ENCODE measurements at places on chromosomes 12 and 14.

DNA sequence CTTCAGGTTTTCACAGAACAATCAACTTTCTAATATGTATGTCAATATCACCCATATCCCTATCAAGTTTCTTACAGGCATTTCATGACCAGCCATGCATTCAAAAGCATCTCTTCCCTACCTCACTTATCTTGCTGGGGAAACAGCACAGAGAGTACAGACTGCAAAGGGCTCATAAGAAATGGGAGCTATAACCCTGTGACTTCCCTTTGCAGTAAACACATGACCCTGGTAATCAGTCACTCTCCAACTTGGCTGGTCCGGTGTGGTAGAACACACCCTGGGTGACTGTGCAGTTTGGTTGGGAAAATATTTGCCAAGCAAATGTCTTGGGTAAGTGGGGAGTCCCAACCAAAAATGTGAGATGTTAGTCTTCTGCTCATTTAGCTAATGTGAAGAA is 49.4 kb upstream of the TMCC3 start:
- DNase-seq, result no peak
- no peaks in the 10 kb centered on the region for H3K36me3 ChIP-seq
- no peaks in the 10 kb centered on the region for H3K4me1 ChIP-seq
- no peak overlapping the region for H3K27ac ChIP-seq

DNA sequence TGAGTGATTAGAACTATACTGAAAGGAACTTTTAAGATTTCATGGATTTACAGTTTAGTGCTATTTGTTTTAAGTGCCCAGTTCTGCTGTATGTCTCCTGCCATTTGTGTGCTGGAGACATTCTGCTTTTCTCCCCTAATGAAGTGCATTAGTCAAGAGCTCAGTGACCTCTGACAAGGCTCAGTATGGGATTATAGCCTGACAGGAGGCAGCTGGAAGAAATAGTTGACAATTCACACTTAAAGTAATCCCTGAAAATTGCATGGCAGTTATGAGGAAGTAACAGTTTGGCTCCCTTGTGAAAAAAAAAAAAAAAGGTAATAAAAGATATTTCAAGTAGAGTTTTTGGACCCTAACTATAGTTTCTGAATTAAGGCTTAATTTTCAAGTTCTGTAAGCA is 70.3 kb downstream of the ALX1 start:
- DNase-seq, result no peak
- no peaks in the 10 kb centered on the region for H3K36me3 ChIP-seq
- H3K4me1 ChIP-seq, result no peaks in the 10 kb centered on the region
- H3K4me3 ChIP-seq, result no peak overlapping the region
- no peaks in the 10 kb centered on the region for H3K27me3 ChIP-seq

DNA sequence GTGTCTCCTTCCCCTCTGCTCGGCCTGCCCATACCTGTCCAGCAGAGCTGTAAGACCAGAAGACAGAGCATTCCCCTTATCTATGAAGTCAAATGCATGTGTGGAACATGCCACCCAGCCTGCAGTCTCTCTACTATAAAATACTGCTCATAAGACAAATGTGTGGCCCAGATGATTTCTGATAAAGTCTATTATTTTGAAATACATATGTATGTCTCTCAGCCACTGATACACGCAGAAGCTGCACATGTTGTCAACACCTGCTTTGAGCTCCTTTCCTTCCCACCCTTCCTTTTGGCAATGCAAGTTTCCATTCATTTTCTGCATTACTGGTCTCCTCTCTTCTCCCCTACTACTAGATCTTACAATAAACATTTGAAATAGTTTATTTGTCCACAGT is 38.8 kb downstream of the NTF3 start:
- no peak overlapping the region for H3K27ac ChIP-seq
- H3K36me3 ChIP-seq, result no peaks in the 10 kb centered on the region
- no peak for DNase-seq
- no peak overlapping the region for H3K4me3 ChIP-seq
- H3K4me1 ChIP-seq, result peaks cover 7% of the 10 kb centered on the region

- no peak overlapping the region for H3K27ac ChIP-seq
- H3K4me3 ChIP-seq, result no peak overlapping the region
- DNase-seq, result no peak
Measured at GRCh38 chr12:29216797-29217575, 67.9 kb downstream of the FAR2 start.

DNA sequence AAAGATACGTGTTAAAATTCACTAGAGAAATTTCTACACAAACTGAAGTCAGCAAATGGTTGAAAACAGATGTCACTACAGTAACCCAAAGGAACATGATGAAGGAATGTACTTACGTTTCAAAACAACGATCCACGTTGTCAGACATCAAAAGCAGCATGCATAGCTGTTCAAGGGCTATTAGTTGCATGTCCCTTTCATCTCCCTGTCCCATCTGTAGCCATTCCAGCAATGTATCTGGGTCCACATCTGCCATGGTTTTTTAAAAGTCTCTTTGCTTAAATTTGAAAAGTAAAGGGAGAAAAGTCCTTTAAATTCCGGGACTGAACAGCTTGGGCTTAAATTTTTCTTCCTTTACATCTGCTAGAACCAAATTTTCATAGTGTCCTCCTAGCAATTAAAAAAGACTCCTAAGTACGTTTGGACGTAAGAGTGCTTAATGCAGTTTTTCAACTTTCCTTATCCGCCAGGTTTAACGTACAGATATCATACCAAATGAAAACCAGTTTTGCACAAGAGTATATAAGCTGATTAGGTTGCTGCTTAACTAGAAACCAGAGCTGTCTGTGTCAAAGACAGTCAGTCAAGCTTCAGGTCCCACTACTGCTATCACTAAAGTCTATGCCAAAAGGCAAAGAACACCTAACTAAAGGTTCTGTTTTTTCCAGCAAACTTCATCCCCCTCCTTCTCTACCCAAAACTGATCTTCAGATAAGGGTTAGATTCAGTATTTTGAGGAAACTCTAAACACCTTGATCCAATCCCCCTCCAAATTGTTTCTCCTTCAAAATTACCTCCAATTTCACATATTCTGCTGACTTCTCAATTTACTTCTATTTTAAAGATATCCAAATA is 1.7 kb downstream of the HECTD1 start:
- peaks cover 8% of the 10 kb centered on the region for H3K4me1 ChIP-seq
- H3K27ac ChIP-seq, result no peak overlapping the region
- no peaks in the 10 kb centered on the region for H3K27me3 ChIP-seq
- no peak for DNase-seq
- peak overlapping the region; percentile 65 for H3K4me3 ChIP-seq
- H3K36me3 ChIP-seq, result no peaks in the 10 kb centered on the region

- H3K4me3 ChIP-seq, result no peak overlapping the region
- peaks cover 33% of the 10 kb centered on the region for H3K4me1 ChIP-seq
- H3K27me3 ChIP-seq, result peaks cover 4% of the 10 kb centered on the region
- no peak overlapping the region for H3K27ac ChIP-seq
Measured at GRCh38 chr14:68981539-68981976, 2.5 kb upstream of the ACTN1 start.

GRCh38 chr12:43835656-43836474 is at the start of gene TMEM117:
Gene TMEM117 (plus strand): TSS chr12:43836081.
- peaks cover 3% of the 10 kb centered on the region for H3K4me1 ChIP-seq
- peaks cover 35% of the 10 kb centered on the region for H3K27me3 ChIP-seq
- no peaks in the 10 kb centered on the region for H3K36me3 ChIP-seq
- DNase-seq, result peak; percentile 81
- H3K4me3 ChIP-seq, result peak within 1 kb of the TSS; percentile 84

- H3K4me3 ChIP-seq, result no peak overlapping the region
- no peaks in the 10 kb centered on the region for H3K27me3 ChIP-seq
- H3K36me3 ChIP-seq, result no peaks in the 10 kb centered on the region
Measured at GRCh38 chr14:31232081-31232480, 24.5 kb upstream of the HECTD1 start.

DNA sequence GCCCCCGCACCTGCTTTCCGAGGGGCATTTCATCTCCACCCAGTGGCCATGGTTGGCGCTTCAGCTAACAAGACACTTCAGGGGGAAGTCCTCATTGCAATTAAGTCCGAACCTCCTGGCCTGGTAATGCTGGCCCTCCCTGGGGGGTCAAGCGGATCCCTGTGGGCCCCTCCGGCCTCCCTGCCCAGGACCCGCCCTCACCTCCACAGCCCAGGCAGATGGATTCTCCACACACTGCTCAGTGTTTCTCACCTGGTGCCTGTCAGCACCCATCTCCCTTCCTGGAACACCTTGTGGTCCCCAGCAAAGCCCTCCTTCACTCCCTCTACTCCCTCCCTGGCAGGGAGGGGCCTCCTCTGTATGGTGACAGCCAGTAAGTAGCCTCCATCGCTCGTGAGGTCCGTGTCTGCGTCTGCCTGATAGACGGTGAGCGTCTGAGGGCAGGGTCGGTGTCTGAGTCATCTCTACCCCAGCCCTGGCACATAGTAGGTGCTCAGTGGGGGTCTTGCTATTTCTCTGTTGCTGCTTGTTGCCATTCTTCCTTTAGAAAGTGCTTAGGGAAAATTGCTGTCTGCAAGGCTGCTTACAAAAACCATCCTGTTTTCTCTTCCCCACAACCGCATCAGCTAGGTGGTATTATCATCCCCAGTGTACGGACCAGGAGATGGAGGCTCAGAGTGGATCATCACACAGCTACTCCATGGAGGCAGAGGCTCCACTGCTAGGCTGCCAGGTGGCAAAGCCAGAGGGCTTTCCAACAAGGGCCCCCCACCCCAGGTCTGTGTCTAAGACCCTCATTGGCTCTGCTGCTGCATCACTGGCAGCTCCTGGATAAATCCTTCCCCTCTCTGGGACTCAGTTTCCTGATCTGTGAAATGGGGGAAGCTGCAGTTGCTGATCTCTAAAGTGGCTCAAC is 39.7 kb upstream of the EML1 start:
- no peak overlapping the region for H3K4me3 ChIP-seq
- no peaks in the 10 kb centered on the region for H3K36me3 ChIP-seq
- DNase-seq, result peak; percentile 39
- H3K4me1 ChIP-seq, result peaks cover 8% of the 10 kb centered on the region

GRCh38 chr14:47846008-47846407 is 170.6 kb upstream of the MDGA2 start:
- no peaks in the 10 kb centered on the region for H3K4me1 ChIP-seq
- no peak overlapping the region for H3K4me3 ChIP-seq
- no peaks in the 10 kb centered on the region for H3K27me3 ChIP-seq
- H3K27ac ChIP-seq, result no peak overlapping the region
- DNase-seq, result peak; percentile 14

GRCh38 chr12:110102255-110102654 is 21.9 kb upstream of the IFT81 start:
- no peaks in the 10 kb centered on the region for H3K36me3 ChIP-seq
- peak; percentile 98 for DNase-seq
- no peaks in the 10 kb centered on the region for H3K4me1 ChIP-seq

- no peak for DNase-seq
- H3K27ac ChIP-seq, result no peak overlapping the region
- no peaks in the 10 kb centered on the region for H3K27me3 ChIP-seq
- no peak overlapping the region for H3K4me3 ChIP-seq
Measured at GRCh38 chr12:128662101-128662500, 161.7 kb downstream of the SLC15A4 start.

Data from GM23338 (cell line).